Karpas-422 (cell line): ENCODE measurements at places on chromosomes 12 and 14.

GRCh38 chr12:7346551-7347225 is 42.8 kb downstream of the ACSM4 start:
- no peak for DNase-seq
- no peak overlapping the region for H3K4me3 ChIP-seq

DNA sequence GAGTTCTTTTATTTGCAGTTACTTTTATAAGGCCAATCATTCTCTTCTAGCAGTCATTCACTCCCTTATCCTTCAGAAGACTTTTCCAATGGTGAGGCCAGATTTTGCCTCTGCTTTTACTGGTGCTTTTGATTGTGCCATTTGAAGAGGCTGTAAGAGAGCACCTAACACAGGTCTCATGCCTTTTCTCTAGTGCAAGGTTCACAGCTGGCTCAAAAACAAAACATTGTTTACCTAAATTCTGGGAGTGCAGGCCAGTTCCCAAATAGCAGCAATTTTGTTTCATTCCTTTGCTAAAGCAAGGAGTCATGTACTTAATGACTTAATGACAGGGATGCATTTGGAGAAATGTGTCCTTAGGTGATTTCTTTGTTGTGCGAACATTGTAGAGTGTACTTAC is 192.0 kb downstream of the SYT10 start:
- H3K4me1 ChIP-seq, result no peaks in the 10 kb centered on the region
- DNase-seq, result no peak
- no peaks in the 10 kb centered on the region for H3K27me3 ChIP-seq

DNA sequence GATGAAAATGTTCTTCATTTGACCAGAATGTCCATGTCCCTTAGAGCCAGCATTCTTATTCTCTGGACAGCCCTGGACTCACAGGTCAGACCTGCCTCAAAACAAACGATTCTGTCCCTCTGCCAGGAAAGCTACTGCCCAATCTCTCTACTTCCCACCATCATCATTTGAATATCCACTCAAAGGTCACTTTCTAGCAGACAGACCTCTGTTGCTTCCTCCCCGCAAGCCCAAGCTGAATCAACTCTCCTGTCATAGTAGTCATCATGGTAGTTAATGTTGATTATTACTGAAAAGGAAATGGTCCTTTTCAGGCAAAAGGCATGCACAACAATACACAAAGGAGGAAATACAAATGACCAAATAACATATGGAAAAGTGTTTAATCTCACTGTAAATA is 39.6 kb upstream of the CPM start:
- no peak overlapping the region for H3K4me3 ChIP-seq
- no peaks in the 10 kb centered on the region for H3K27me3 ChIP-seq
- no peak for DNase-seq
- H3K27ac ChIP-seq, result no peak overlapping the region
- H3K36me3 ChIP-seq, result no peaks in the 10 kb centered on the region

GRCh38 chr12:70787612-70788011 is 132.9 kb downstream of the PTPRR start:
- no peaks in the 10 kb centered on the region for H3K27me3 ChIP-seq
- DNase-seq, result no peak
- H3K36me3 ChIP-seq, result no peaks in the 10 kb centered on the region
- H3K4me1 ChIP-seq, result no peaks in the 10 kb centered on the region
- no peak overlapping the region for H3K27ac ChIP-seq

DNA sequence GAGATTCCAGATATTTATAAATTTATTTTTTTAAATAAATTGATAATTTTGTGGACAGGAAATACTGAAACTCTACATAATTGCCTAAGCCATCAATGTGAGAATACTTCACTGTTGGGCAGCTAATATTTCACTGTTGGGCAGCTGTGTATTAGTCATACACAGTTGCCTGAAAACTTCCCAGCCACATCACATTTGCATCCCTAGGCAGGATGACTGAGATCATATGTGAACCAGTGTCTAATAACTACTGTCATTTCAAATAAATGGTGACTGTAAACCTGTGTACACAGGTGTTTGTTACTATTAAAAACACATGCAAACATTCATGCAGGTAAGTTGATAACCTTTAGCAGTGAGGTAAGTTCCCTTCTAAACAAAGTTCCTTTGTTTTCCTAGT is 43.9 kb downstream of the TMTC3 start:
- H3K36me3 ChIP-seq, result peaks cover 32% of the 10 kb centered on the region
- no peak for DNase-seq
- no peaks in the 10 kb centered on the region for H3K4me1 ChIP-seq
- no peak overlapping the region for H3K27ac ChIP-seq
- H3K27me3 ChIP-seq, result no peaks in the 10 kb centered on the region

DNA sequence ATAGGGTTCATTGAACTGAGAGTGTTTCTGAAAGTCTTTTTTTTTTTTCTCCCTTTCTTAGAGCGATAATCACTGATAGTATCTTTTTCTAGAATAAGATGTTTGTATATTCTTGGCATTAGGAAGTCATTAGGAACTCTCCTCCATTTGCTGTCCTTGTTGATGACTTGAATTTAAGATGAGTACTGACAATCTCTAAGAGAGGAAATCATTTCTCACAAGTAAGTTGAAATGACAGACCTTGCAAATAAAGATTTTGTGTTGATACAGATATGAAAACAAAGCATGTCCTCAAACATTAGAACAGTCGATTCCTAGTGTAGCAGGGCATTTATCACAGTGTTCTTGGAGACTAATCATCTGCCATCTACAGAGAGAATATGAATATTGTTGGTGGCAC is 458.4 kb upstream of the SYT1 start:
- no peaks in the 10 kb centered on the region for H3K36me3 ChIP-seq
- DNase-seq, result no peak
- no peaks in the 10 kb centered on the region for H3K27me3 ChIP-seq

DNA sequence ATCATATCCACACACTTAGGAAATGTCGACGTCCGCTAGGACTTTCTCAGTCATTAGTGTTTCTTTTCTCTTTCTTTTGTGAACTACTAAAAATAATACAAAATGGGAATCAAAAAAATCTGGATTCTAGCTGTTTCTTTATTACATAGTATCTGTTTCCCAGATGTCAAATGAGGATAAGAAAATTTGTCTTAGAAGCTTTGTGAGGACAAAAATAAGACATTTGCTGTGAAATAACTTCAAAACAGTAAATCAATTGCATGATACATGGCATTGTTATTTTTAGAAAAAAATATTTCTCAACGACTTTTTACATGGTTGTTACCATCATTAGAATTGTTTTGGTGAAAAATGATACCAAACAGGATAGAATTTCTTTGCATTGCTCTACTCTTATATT is 71.4 kb upstream of the IFNG-AS1 start:
- H3K27me3 ChIP-seq, result no peaks in the 10 kb centered on the region; the same call in 1 of the 2 replicates
- H3K4me3 ChIP-seq, result no peak overlapping the region
- H3K4me1 ChIP-seq, result no peaks in the 10 kb centered on the region
- DNase-seq, result no peak

- peaks cover 19% of the 10 kb centered on the region for H3K4me1 ChIP-seq
- no peaks in the 10 kb centered on the region for H3K27me3 ChIP-seq
- H3K27ac ChIP-seq, result no peak overlapping the region
- H3K4me3 ChIP-seq, result no peak overlapping the region
- DNase-seq, result no peak
Observed at GRCh38 chr12:54019924-54020590, 8.2 kb upstream of the HOXC6 start.

- no peak for DNase-seq
- no peaks in the 10 kb centered on the region for H3K27me3 ChIP-seq
- no peaks in the 10 kb centered on the region for H3K4me1 ChIP-seq
- H3K4me3 ChIP-seq, result no peak overlapping the region
Observed at GRCh38 chr14:103220982-103221641, 97.9 kb downstream of the TNFAIP2 start.
